ENCODE measurements at places on chromosomes 6 and 20. TPM values are rescaled to one million over a fixed set of nuclear protein-coding genes. Genes with fewer than 3 reads are reported as not detected.

The HCRTR2 gene
- total RNA-seq: not detected

The DEFB132 gene
- total RNA-seq: not detected

The FHL5 gene
- total RNA-seq: 0.14 TPM

The BPIFB1 gene
- total RNA-seq: 1.8 TPM

GRCh38 chr20:57091748-57092111 is 174.7 kb downstream of the BMP7 start:
- H3K4me3 ChIP-seq: peak overlapping the region; percentile 45
- peaks cover 23% of the 10 kb centered on the region for H3K4me1 ChIP-seq
- no peak overlapping the region for H3K27ac ChIP-seq
- H3K36me3 ChIP-seq: no peaks in the 10 kb centered on the region

- H3K4me3 ChIP-seq: no peak overlapping the region
- peaks cover 17% of the 10 kb centered on the region for H3K36me3 ChIP-seq
- no peak for DNase-seq
- no peaks in the 10 kb centered on the region for H3K27me3 ChIP-seq
Measured at GRCh38 chr6:108687921-108688320, 127.2 kb downstream of the FOXO3 start.

- peak overlapping the region; percentile 94 for H3K27ac ChIP-seq
- H3K4me3 ChIP-seq: peak overlapping the region; percentile 94
- no peak for DNase-seq
- H3K4me1 ChIP-seq: peaks cover 17% of the 10 kb centered on the region
Measured at GRCh38 chr6:107116328-107116892, 1.1 kb upstream of the BEND3 start.

GRCh38 chr6:156842598-156843250 is 65.5 kb downstream of the ARID1B start:
- H3K27ac ChIP-seq: peak overlapping the region; percentile 36
- H3K36me3 ChIP-seq: peaks cover 14% of the 10 kb centered on the region
- no peaks in the 10 kb centered on the region for H3K27me3 ChIP-seq
- no peak for DNase-seq

- no peak overlapping the region for H3K4me3 ChIP-seq
- no peaks in the 10 kb centered on the region for H3K27me3 ChIP-seq
- no peak overlapping the region for H3K27ac ChIP-seq
- no peak for DNase-seq
- peaks cover 4% of the 10 kb centered on the region for H3K4me1 ChIP-seq
- H3K36me3 ChIP-seq: no peaks in the 10 kb centered on the region
Measured at GRCh38 chr6:102853249-102853955, 1459.9 kb downstream of the GRIK2 start.

DNA sequence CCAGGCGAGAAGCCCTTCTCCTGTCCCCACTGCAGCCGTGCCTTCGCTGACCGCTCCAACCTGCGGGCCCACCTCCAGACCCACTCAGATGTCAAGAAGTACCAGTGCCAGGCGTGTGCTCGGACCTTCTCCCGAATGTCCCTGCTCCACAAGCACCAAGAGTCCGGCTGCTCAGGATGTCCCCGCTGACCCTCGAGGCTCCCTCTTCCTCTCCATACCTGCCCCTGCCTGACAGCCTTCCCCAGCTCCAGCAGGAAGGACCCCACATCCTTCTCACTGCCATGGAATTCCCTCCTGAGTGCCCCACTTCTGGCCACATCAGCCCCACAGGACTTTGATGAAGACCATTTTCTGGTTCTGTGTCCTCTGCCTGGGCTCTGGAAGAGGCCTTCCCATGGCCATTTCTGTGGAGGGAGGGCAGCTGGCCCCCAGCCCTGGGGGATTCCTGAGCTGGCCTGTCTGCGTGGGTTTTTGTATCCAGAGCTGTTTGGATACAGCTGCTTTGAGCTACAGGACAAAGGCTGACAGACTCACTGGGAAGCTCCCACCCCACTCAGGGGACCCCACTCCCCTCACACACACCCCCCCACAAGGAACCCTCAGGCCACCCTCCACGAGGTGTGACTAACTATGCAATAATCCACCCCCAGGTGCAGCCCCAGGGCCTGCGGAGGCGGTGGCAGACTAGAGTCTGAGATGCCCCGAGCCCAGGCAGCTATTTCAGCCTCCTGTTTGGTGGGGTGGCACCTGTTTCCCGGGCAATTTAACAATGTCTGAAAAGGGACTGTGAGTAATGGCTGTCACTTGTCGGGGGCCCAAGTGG is 5.3 kb downstream of the SNAI1 start:
- H3K36me3 ChIP-seq: peaks cover 23% of the 10 kb centered on the region
- DNase-seq: no peak
- H3K4me3 ChIP-seq: peak overlapping the region; percentile 73

- H3K4me3 ChIP-seq: no peak overlapping the region
- no peak for DNase-seq
- no peaks in the 10 kb centered on the region for H3K36me3 ChIP-seq
- peaks cover 12% of the 10 kb centered on the region for H3K4me1 ChIP-seq
- peaks cover 32% of the 10 kb centered on the region for H3K27me3 ChIP-seq
Measured at GRCh38 chr6:129203190-129203900, 320.4 kb downstream of the LAMA2 start.

DNA sequence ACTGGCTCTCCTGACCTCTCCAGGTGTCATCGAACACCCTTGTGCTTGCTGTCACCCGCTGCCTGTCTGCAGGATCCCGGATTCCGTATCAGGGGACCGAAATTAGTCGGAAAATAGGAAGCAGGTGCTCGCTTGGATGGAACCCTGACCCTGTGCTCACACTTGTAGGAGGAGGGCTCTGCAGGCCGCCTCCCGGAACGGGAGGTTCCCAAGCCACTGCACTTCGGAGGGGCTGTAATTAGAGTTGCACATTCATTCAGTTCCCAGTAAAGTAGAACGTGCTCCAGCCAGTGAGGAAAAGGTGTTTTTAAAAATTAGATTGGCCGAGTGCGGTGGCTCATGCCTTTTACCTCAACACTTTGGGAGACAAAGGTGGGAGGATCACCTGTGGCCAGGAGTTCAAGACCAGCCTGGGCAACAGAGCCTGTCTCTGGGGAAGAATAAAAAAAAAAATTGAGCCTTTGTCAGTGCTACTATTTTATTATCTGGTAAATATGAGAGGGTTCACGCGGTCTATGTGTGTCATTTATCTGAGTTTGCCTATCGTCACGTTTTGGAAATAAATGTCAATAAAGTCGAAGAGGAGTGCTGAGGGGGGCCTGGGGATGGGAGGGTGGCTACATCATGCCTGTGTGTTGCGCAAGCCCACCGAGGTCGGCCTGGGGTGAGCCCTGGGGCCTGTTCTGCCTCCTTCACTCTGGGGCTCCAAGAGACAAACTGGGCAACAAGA is 1.5 kb upstream of the GMEB2 start:
- H3K27me3 ChIP-seq: no peaks in the 10 kb centered on the region
- DNase-seq: no peak
- peak overlapping the region; percentile 79 for H3K27ac ChIP-seq
- peaks cover 17% of the 10 kb centered on the region for H3K4me1 ChIP-seq

- no peak for DNase-seq
- H3K27ac ChIP-seq: no peak overlapping the region
- H3K4me1 ChIP-seq: peaks cover 55% of the 10 kb centered on the region
- no peaks in the 10 kb centered on the region for H3K27me3 ChIP-seq
- H3K4me3 ChIP-seq: no peak overlapping the region
Measured at GRCh38 chr20:14715400-14715799, 378.0 kb upstream of the FLRT3 start.

GRCh38 chr20:57069442-57069841 is 197.0 kb downstream of the BMP7 start:
- H3K36me3 ChIP-seq: no peaks in the 10 kb centered on the region
- DNase-seq: no peak
- H3K4me3 ChIP-seq: no peak overlapping the region

- H3K36me3 ChIP-seq: peaks cover 54% of the 10 kb centered on the region
- no peak for DNase-seq
- H3K4me3 ChIP-seq: peak overlapping the region; percentile 98
- H3K27me3 ChIP-seq: peaks cover 4% of the 10 kb centered on the region
Measured at GRCh38 chr6:21596949-21597682, 3.6 kb downstream of the SOX4 start.

DNA sequence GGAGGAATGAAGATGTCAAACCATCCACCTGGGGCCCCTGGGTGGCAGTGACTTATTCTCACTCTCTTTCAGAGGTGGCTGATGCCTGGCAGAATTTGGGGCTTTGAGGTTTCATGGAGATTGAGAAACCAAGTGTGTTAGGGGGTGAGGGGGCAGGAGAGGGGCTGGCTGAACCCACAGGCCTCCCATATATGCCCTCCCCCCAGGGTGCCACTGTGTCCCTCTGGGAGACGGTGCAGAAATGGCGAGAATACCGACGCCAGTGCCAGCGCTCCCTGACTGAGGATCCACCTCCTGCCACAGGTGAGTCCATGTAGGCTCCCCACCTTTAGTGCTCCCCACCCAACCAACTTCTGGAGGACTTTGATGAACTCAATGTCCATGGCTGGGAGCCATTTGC is 7.6 kb downstream of the GLP1R start:
- H3K4me3 ChIP-seq: no peak overlapping the region
- H3K36me3 ChIP-seq: no peaks in the 10 kb centered on the region
- H3K4me1 ChIP-seq: peaks cover 22% of the 10 kb centered on the region
- H3K27me3 ChIP-seq: peaks cover 48% of the 10 kb centered on the region
- no peak for DNase-seq
- no peak overlapping the region for H3K27ac ChIP-seq

DNA sequence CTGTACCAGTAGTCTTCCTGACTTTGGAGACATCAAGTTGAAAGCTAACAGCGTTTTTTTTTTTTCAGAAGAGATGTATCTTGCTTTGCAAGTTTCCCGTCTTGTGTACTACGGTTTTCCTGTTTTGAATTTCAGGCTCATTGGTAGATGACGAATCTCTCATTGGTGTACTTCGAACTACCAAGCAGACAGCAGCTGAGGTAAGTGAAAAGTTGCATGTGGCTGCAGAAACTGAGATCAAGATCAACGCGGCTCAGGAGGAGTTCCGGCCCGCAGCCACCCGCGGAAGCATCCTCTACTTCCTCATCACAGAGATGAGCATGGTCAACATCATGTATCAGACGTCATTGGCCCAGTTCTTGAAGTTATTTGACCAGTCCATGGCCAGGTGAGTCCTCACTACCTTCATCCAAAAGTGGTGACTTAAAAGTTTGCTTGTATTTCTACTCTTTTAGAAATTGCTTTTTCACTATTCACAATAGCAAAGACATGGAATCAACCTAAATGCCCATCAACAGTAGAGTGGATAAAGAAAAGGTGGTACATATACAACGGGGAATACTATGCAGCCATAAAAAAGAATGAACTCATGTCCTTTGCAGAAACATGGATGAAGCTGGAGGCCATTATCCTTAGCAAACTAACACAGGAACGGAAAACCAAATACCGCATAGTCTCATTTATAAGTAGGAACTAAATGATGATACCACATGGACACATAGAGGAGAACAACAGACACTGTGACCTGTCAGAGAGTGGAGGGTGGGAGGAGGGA is 110.6 kb upstream of the GLP1R start:
- H3K27me3 ChIP-seq: peaks cover 5% of the 10 kb centered on the region
- no peaks in the 10 kb centered on the region for H3K36me3 ChIP-seq
- H3K4me3 ChIP-seq: no peak overlapping the region
- no peak for DNase-seq
- H3K27ac ChIP-seq: no peak overlapping the region
- no peaks in the 10 kb centered on the region for H3K4me1 ChIP-seq

GRCh38 chr20:1673424-1673823 is 15.8 kb upstream of the SIRPG start:
- H3K4me3 ChIP-seq: no peak overlapping the region
- H3K4me1 ChIP-seq: peaks cover 3% of the 10 kb centered on the region
- H3K27ac ChIP-seq: no peak overlapping the region
- no peak for DNase-seq
- no peaks in the 10 kb centered on the region for H3K36me3 ChIP-seq

GRCh38 chr6:28337121-28337520 is 1.2 kb upstream of the ZSCAN31 start:
- no peaks in the 10 kb centered on the region for H3K27me3 ChIP-seq
- DNase-seq: no peak
- H3K36me3 ChIP-seq: peaks cover 5% of the 10 kb centered on the region
- peaks cover 5% of the 10 kb centered on the region for H3K4me1 ChIP-seq
- no peak overlapping the region for H3K27ac ChIP-seq
- H3K4me3 ChIP-seq: no peak overlapping the region

DNA sequence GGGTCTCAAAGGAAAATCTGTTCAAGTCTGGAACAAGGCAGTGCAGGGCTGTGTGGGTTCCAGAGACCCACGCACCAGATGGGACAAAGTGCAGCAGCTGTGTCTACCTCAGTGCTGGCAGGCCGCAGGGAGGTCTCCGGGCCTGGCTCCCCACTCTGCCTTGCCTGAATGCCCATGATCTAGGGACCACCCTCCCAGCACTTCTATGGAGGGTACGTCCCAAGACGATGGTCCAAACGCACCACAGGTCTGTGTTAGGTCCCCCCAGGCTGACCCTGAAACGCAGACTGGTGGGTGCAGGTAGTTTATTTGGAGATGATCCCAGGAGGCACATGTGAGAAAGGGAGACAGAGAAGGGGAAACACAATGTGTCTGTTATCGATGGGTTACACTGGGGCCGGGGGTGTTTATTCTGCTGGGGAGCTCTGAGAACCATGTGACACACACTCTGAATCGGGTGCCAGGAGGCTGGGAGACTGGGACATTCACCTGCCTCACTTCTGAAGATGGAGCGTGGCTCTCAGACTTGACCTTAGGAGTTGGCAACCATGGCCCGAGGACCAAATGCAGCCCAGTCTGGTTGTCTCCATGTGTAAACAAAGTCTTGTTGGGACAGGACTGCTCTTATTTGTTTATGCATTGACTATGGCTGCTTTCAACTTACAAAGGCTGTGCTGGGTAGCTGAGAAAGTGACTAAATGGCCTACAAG is 21.7 kb downstream of the CST9L start:
- no peak overlapping the region for H3K4me3 ChIP-seq
- H3K27ac ChIP-seq: no peak overlapping the region
- H3K36me3 ChIP-seq: no peaks in the 10 kb centered on the region

GRCh38 chr6:11917951-11918738 is 94.0 kb upstream of the HIVEP1 start:
- peaks cover 19% of the 10 kb centered on the region for H3K4me1 ChIP-seq
- no peaks in the 10 kb centered on the region for H3K27me3 ChIP-seq
- H3K27ac ChIP-seq: peak overlapping the region; percentile 76
- H3K4me3 ChIP-seq: peak overlapping the region; percentile 67
- H3K36me3 ChIP-seq: no peaks in the 10 kb centered on the region
- no peak for DNase-seq

- H3K4me3 ChIP-seq: no peak overlapping the region
- H3K27me3 ChIP-seq: peaks cover 20% of the 10 kb centered on the region
- no peak for DNase-seq
- H3K36me3 ChIP-seq: no peaks in the 10 kb centered on the region
Measured at GRCh38 chr20:57612916-57613315, 7.3 kb downstream of the ZBP1 start.

GRCh38 chr6:162099685-162100084 is 627.9 kb downstream of the PRKN start:
- H3K4me1 ChIP-seq: no peaks in the 10 kb centered on the region
- H3K27me3 ChIP-seq: no peaks in the 10 kb centered on the region
- H3K27ac ChIP-seq: peak overlapping the region; percentile 54
- H3K36me3 ChIP-seq: no peaks in the 10 kb centered on the region

- peak overlapping the region; percentile 5 for H3K4me3 ChIP-seq
- H3K4me1 ChIP-seq: peaks cover 34% of the 10 kb centered on the region
- no peak overlapping the region for H3K27ac ChIP-seq
- peaks cover 27% of the 10 kb centered on the region for H3K27me3 ChIP-seq
Measured at GRCh38 chr6:150410906-150411305, 42.1 kb downstream of the IYD start.

Measured in type B pancreatic cell (in vitro differentiated cells).